ENCODE measurements at places on chromosomes 13 and 19.

- no peak for DNase-seq
Measured at GRCh38 chr19:39916236-39916635, 18.2 kb downstream of the FCGBP start.

- DNase-seq = no peak
Measured at GRCh38 chr19:19113040-19113626, 25.1 kb downstream of the TMEM161A start.

DNA sequence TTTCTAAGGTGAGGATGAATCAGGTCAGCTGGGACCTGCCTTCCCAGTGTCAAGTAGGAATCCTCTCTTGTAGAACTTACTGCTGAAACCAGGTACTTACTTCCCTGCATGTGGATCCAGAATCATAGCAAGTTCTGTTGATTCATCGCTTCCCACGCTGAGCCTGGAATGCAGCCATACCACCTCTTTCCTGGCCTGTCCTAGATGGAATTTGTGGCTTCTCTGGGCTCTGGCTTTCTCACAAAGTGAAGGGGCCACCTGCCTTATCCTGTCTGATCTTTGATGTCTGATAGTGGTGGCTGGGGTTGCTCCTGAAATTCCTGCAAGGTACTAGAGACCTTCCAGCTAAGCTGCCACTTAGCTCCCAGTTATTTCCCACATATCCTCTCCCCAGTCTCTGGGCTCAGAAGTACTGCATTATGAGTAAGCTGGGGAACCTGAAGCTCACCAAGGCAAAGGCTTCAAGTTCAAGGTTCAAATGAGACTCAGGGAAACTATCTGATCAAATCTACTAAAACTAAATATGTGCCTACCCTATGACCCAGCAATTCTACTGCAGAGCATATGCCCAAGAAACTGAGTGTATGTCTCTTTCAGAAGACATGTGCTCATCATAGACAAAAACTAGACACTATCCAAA lies 103.5 kb downstream of the SUCLA2 start:
- DNase-seq = no peak

- DNase-seq = no peak
Measured at GRCh38 chr19:42197375-42197817, 20.1 kb downstream of the DEDD2 start.

GRCh38 chr19:41226053-41226873 lies 7.2 kb downstream of the AXL start:
- no peak for DNase-seq

Data from GM18507 (cell line).